Osteocyte (in vitro differentiated cells): ENCODE measurements at places on chromosomes 6 and 20. TPM values are rescaled to one million over a fixed set of nuclear protein-coding genes. Genes with fewer than 3 reads are reported as not detected.

DNA sequence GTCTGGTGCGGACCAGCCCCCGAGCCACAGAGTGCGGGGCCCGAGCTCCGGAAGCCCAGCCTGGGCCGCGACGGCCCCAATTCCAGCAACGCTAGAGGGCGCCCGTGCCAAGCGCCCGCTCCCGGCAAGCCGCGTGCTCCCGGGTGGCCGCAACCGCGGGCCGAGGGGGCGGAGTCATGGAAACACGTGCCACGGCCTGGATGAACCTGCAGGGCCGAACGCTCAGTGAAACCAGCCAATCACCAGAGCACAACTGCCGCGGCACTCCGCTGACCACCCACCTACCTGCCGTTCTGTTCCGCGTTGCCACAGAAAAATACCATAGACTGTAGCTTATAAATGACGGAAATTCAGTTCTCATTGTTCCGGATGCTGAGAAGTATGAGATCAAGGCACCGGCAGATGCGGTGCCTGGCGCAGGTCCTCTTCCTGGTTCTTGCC, 85.7 kb upstream of the FOXC1 start:
- no peak overlapping the region for H3K4me3 ChIP-seq
- H3K27me3 ChIP-seq: peaks cover 4% of the 10 kb centered on the region
- no peak overlapping the region for H3K27ac ChIP-seq
- H3K36me3 ChIP-seq: no peaks in the 10 kb centered on the region
- peak; percentile 82 for DNase-seq

GRCh38 chr6:82607998-82608725, 244.5 kb downstream of the TPBG start:
- H3K27ac ChIP-seq: no peak overlapping the region
- no peak for DNase-seq
- no peak overlapping the region for H3K4me3 ChIP-seq
- peaks cover 3% of the 10 kb centered on the region for H3K36me3 ChIP-seq
- H3K27me3 ChIP-seq: peaks cover 4% of the 10 kb centered on the region
- H3K4me1 ChIP-seq: peaks cover 18% of the 10 kb centered on the region

The TP53TG5 gene
- not detected in 2 replicates for total RNA-seq

- H3K27me3 ChIP-seq: peaks cover 62% of the 10 kb centered on the region
- H3K4me3 ChIP-seq: no peak overlapping the region
- H3K27ac ChIP-seq: no peak overlapping the region
- no peaks in the 10 kb centered on the region for H3K36me3 ChIP-seq
- H3K4me1 ChIP-seq: no peaks in the 10 kb centered on the region
Measured at GRCh38 chr20:44031001-44031574, 116.4 kb downstream of the TOX2 start.

- no peaks in the 10 kb centered on the region for H3K36me3 ChIP-seq
- no peak overlapping the region for H3K4me3 ChIP-seq
- no peaks in the 10 kb centered on the region for H3K27me3 ChIP-seq
- no peak for DNase-seq
- H3K4me1 ChIP-seq: no peaks in the 10 kb centered on the region
Measured at GRCh38 chr20:15609921-15610320, 963.3 kb downstream of the KIF16B start.

The PLA2G7 gene
- not detected in 2 replicates for total RNA-seq

DNA sequence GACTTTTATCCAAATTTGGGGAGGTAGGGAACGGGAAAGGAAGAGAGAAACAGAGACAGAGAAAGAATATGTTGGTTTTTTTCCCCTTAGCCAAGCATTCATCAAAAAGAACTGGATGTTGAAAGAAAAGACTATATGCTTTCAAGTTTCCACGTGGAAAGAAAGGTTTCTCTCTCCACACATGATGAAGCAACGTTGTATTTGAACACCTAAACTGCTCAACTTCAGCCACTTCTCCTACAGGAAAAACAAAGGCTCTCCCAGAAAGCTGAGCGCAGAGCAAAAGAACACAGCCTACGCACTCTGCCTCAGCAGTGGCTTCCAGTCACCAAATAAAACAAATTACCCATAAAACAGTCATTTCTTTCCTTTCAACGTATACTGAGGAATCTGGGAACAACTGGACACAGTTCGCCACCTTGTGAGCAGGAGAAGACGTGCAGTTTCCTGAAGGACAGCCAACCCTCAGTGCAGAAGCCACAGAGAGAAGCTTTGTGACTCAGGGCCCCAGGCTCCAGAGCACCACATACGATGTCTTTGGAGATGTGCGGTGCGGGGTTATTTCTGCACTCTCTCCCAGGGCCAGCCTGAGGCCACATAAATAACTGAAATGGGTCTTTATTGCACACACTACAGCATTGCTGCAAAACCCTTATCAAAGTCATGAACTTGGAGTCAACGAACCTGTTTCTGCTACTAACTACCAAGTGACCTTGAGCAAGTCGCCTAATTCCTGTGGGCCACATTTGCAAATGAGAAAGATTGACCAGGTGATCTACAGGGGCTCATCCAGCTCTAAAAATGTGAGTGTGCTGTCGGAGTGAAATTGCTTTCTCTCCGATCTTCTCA, 10.1 kb downstream of the IL17F start:
- no peaks in the 10 kb centered on the region for H3K36me3 ChIP-seq
- no peak for DNase-seq

DNA sequence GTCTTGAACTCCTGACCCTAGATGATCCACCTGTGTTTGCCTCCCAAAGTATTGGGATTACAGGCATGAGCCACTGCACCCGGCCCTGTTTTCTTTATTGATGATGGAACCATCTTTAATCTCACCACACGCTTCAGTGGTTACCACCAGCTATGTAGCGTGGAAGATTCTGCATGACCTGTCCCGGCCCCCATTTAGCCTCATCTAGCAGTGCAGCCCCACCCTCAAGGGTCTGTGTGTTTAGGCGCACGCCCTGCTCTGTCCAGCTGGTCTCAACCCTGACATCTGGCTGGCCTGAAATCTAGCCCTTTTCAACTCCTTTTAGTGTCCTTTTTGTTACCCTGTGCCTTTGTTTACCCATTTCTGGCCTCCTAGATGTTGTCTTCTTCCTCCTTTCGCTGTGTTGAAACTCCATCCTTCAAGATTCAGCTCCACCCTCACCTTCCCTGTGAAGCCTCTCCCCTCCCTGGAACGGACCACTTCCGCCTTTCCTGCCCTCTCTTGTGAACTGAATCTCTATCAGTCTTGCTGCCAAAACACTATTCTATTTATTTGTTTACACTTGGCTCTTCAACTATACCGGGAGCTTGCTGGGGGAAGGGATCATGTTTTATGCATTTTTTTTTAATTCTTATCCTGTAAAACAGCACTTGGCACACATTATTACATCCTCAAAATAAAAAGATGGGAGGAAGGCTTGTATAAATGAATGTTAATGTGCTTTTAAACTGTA, 101.0 kb upstream of the MTHFD1L start:
- H3K4me3 ChIP-seq: no peak overlapping the region
- no peaks in the 10 kb centered on the region for H3K36me3 ChIP-seq
- H3K27me3 ChIP-seq: no peaks in the 10 kb centered on the region
- DNase-seq: no peak

GRCh38 chr6:11613858-11614257, 76.3 kb downstream of the TMEM170B start:
- H3K4me1 ChIP-seq: peaks cover 60% of the 10 kb centered on the region
- H3K27me3 ChIP-seq: no peaks in the 10 kb centered on the region
- H3K36me3 ChIP-seq: no peaks in the 10 kb centered on the region
- no peak overlapping the region for H3K4me3 ChIP-seq

The WFDC12 gene
- total RNA-seq: not detected in 2 replicates

DNA sequence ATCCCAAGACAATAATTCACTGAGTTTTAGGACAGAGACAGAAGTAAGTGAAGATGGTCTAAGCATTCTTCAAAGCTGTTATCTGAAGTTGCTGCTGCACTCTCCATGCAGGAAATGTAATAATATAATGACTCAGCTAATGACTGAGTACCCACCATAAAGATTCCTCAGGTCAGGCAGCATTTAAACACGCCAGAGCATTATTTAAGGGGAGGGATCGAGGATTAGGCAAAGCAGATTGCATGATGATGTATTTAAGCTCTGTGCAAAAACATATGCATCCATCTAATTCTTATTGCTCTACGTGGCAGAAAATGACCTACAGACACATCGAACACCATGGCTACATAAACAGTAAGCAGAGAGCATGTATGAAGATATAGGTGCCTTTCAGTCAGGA, 216.4 kb downstream of the UNC5CL start:
- H3K27me3 ChIP-seq: peaks cover 29% of the 10 kb centered on the region
- no peaks in the 10 kb centered on the region for H3K4me1 ChIP-seq
- H3K4me3 ChIP-seq: no peak overlapping the region
- no peaks in the 10 kb centered on the region for H3K36me3 ChIP-seq

DNA sequence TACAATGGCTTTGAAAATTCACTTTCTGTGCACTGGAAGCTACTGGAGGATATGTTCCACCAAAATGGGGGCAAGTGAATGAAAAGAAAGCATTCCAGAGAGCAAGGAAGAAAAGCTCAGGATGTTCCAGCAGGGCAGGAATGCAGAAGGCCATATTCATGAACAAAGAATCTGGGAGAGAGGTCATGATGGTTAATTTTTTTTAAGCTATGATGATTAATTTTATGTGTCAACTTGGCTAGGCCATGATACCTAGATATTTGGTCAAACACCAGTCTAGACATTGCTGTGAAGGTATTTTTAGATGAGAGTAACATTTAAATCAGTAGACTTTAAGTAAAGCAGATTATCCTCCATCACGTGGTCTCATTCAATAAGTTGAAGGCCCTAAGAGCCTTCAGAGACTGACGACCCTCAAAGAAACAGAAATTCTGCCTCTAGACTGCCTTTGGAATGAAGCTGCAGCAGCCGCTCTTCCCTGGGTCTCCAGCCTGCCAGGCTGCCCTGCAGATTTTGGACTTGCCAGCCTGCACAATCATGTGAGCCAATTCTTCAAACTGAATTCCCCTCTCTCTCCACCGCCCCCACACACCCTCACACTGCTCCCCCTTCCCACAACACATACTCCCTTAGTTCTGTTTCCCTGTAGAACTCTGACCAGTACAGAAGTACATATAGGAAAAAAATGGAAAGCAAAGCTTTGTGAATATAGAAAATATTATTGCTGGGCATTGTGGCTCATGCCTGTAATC, 20.1 kb upstream of the GCM1 start:
- no peaks in the 10 kb centered on the region for H3K27me3 ChIP-seq
- H3K4me3 ChIP-seq: no peak overlapping the region
- no peak overlapping the region for H3K27ac ChIP-seq
- DNase-seq: no peak
- no peaks in the 10 kb centered on the region for H3K36me3 ChIP-seq
- peaks cover 15% of the 10 kb centered on the region for H3K4me1 ChIP-seq

The SLC35F1 gene
- total RNA-seq: not detected in 2 replicates

DNA sequence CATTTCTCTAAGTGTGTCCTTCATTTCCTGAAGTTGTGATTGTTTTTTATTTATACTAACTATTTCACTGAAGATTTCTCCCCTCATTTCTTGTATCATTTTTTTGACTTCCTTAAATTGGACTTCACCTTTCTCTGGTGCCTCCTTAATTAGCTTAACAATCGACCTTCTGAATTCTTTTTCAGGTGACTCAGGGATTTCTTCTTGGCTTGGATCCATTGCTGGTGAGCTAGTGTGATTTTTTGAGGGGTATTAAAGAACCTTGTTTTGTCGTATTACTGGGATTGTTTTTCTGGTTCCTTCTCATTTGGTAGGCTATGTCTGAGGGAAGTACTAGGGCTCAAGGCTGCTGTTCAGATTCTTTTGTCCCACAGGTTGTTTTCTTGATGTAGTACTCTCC, 92.8 kb downstream of the ESR1 start:
- H3K4me3 ChIP-seq: no peak overlapping the region
- no peak overlapping the region for H3K27ac ChIP-seq
- no peak for DNase-seq
- H3K4me1 ChIP-seq: no peaks in the 10 kb centered on the region
- no peaks in the 10 kb centered on the region for H3K36me3 ChIP-seq
- H3K27me3 ChIP-seq: peaks cover 3% of the 10 kb centered on the region

The C6orf141 gene
- not detected in 2 replicates for total RNA-seq

The ID4 gene
- total RNA-seq: 42.5 and 46.8 TPM in 2 replicates

The KIF25 gene
- not detected in 2 replicates for total RNA-seq

GRCh38 chr6:113758214-113758613, 98.9 kb upstream of the MARCKS start:
- no peak overlapping the region for H3K4me3 ChIP-seq
- H3K4me1 ChIP-seq: peaks cover 19% of the 10 kb centered on the region
- no peak overlapping the region for H3K27ac ChIP-seq
- no peaks in the 10 kb centered on the region for H3K36me3 ChIP-seq
- no peaks in the 10 kb centered on the region for H3K27me3 ChIP-seq

DNA sequence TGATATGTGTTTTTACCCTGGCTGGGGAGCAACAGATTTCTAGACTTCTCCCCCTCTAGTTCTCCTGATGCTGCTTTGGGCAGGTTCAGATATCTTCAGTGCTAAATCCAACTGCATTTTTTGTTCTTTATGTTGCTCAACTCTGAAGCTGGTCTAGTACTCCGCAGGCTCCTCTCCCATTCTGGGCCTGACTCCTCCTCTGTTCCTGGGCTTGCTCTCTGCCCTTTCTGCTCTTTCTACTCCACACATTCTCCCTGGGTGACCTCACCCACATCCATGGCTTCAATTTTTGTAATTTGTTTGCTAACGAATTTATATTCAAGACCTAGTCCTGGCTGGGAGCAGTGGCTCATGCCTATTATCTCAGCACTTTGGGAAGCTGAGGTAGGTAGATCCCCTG, 6.4 kb downstream of the FYN start:
- H3K27me3 ChIP-seq: no peaks in the 10 kb centered on the region
- no peak overlapping the region for H3K4me3 ChIP-seq
- DNase-seq: no peak
- peaks cover 30% of the 10 kb centered on the region for H3K4me1 ChIP-seq
- no peak overlapping the region for H3K27ac ChIP-seq

The ELOVL4 gene
- 4.8 and 6.0 TPM in 2 replicates for total RNA-seq

The IL17F gene
- not detected in 2 replicates for total RNA-seq

GRCh38 chr20:22414305-22414742, 170.0 kb downstream of the FOXA2 start:
- no peak overlapping the region for H3K27ac ChIP-seq
- DNase-seq: no peak
- H3K36me3 ChIP-seq: no peaks in the 10 kb centered on the region
- H3K4me1 ChIP-seq: no peaks in the 10 kb centered on the region

DNA sequence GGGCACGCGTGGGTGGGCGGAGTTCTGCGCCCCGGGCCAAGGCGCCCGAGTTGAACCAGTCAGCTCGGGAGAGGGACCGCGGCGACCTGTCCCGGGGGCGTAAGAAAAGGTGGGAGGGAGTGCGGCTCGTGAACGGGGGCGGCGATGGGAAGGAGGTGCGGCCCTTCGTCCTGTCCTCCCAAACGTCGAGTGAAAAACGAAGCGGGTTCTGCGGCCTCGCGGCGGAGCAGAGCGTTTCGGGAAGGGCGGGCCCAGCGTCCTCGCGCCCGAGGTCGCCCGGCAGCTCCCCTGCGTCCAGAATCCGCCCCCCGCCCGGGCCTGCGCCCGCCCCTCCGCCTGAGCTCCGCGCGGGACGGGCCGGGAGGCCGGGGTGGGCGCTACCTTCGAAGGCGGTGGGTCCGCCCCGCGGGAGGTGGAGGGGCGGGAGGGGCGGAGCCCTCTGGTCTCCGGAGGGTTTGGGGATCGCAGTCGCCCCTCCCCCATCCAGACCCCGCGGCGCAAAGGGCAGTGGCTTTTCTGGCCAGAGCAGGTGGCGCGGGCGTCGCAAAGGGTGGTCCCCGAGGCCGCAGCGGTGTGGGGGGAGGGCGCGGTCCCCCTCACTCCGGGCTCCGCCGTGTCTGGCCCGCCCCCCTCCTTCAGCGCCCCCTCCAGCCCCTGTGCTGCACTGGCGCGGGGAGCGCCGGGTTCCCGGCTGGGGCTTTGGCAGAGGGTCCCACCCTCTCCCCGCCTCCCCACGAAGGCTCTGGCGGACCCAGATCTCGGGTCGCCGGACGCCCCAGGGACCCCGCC, 838 bp downstream of the STMN3 start:
- no peaks in the 10 kb centered on the region for H3K36me3 ChIP-seq
- peaks cover 11% of the 10 kb centered on the region for H3K4me1 ChIP-seq
- H3K27ac ChIP-seq: no peak overlapping the region
- peak overlapping the region; percentile 75 for H3K4me3 ChIP-seq
- no peaks in the 10 kb centered on the region for H3K27me3 ChIP-seq
